T1000 (cell line): ENCODE measurements at places on chromosomes 5 and 9.

- DNase-seq: no peak
Measured at GRCh38 chr5:93421468-93421867, 159.6 kb downstream of the NR2F1-AS1 start.

GRCh38 chr5:138833726-138834480, 41.2 kb downstream of the LRRTM2 start:
- no peak for DNase-seq

GRCh38 chr5:33311893-33312292, 128.9 kb upstream of the TARS1 start:
- DNase-seq: peak; percentile 53

GRCh38 chr9:33172256-33173238, 5.4 kb upstream of the B4GALT1 start:
- DNase-seq: no peak

DNA sequence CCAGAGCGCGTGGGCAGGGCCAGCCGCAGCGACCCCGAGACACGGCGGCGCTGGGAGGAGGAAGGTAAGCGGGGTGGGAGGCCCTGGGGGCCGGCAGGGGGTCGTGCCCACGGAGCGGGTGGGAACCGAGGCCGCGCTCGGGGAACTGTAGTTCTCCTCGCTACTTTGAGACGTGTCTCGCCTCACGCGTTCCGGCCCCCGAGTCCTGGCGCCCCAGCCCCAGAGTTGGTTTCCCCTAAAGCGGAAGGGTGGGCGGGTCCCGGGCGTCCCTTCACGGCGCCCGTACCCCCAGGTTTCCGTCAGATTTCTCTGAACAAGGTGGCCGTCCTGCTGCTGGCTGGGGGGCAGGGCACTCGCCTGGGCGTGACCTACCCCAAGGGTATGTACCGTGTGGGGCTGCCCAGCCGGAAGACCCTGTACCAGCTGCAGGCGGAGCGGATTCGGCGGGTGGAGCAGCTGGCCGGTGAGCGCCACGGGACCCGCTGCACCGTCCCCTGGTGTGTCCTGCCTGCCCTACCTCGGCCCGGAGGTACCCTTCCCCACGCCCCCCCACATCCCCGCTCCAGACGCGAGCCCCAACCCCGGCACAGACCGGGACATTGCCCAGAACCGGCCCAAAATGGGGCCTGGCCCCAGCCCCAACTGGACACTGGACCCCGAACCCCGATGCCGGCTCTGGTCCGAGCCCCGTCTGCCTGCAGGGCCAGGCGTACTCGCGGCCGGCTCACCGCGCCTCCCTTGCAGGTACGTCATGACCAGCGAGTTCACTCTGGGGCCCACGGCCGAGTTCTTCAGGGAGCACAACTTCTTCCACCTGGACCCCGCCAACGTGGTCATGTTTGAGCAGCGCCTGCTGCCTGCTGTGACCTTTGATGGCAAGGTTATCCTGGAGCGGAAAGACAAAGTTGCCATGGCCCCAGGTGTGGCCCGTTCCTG, 709 bp downstream of the UAP1L1 start:
- DNase-seq: no peak

GRCh38 chr5:131999041-131999440, 12.4 kb downstream of the ACSL6 start:
- DNase-seq: no peak

- no peak for DNase-seq
Measured at GRCh38 chr5:58348996-58349728, 110.7 kb downstream of the PLK2 start.

- DNase-seq: peak; percentile 19
Measured at GRCh38 chr9:4832786-4833579, 40.2 kb downstream of the RCL1 start.

- no peak for DNase-seq
Measured at GRCh38 chr5:1760231-1760630, 39.4 kb downstream of the MRPL36 start.

- DNase-seq: peak; percentile 36
Measured at GRCh38 chr5:14038341-14038959, 94.0 kb upstream of the DNAH5 start.

DNA sequence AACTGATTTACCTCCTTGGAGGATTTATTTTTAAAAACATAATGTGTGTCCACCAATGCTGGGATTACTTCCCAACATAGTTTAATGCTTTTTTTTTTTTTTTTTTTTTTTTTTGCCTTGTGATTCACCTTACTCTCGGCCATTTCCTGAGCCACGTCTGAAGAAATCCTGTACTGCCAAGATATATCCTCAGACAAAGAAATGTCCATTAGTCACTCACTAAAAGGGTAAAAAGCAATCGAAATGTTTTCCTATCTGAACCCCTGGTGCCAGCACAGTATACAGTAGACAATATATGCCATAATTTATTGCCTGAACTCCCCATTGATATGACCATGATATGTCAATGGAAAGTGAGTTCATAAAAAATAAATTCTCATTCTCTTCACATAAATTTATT, 344.1 kb downstream of the BNC2 start:
- no peak for DNase-seq

GRCh38 chr9:88749420-88749819, 214.4 kb downstream of the NXNL2 start:
- no peak for DNase-seq

DNA sequence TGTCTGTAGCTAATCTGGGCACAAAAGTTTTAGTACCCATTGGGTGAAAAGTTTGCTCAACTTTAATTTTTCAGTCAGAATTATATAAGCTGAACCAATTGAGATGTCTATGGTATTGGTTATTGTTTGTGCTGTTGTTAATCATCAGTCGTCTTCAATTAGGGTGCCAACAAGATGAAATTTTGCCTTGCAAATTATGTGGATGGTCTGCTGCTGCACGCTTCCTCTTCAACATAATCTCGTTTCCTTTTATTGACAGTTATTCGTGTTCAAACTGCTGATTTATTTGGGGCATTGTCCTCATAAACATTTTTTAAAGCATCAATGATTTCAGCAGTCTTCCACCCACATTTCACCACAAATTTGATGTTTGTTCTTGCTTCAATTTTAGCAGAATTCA, 194.0 kb downstream of the HTR1A start:
- DNase-seq: no peak
